ENCODE measurements at places on chromosomes 1 and 21.

GRCh38 chr1:201053155-201053860, 29.8 kb upstream of the KIF21B start:
- no peak for DNase-seq

DNA sequence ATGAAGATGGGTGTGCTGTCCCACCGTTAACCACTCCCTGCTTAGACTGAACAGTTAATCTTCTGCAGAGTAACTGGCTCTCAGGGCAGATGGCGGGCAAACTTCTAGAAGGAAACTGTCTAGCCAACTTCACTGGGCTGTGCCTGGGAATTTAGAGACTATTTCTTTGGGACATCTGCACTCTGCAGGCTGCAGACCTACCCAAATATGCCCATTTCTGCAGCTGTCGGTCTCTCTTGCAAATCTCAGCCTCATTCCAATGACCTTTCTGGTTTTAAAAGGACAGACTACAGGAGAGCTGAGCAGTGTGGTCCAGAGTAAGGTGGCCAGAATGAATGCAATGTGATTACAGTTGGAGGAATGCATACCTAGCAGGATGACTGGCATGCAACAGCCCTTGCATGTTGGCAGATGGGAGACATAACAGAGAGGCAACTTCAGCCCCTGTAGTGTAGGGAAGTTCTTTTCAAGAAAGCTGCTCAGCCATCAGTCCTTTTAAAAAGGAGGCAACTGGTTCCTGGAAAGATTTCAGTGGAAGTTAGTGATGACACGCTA, 26.3 kb upstream of the IL20 start:
- DNase-seq: no peak

DNA sequence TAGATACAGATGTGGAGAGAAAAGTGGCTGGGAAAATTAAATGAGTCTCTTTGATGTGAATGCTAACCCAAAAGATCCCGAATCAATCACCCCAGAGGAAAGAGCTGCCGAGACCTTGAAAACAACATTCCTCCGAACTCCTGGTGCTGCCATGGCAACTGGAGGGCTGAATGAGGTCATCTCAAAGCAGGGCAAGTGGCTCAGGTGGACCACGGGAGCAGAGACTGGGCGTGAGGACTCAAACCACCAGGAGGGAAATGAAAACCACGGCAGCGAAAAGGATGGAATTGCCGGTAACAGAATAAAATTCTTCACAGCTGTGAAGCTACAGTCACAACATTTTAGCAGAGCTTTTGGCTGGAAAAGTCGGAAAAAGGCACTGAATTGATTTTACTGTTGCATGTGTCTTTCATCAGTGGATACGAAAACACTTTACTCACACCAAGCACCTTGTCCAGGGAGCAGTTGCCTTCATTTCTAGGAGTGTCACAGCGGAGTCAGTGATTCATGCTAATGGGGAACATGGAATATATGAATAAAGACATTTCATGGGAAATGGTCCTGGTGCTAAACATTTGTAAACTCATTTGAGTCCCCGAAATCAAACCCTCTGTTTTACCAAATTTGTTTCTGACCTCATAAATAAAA, 23.2 kb upstream of the BECN2 start:
- DNase-seq: no peak

DNA sequence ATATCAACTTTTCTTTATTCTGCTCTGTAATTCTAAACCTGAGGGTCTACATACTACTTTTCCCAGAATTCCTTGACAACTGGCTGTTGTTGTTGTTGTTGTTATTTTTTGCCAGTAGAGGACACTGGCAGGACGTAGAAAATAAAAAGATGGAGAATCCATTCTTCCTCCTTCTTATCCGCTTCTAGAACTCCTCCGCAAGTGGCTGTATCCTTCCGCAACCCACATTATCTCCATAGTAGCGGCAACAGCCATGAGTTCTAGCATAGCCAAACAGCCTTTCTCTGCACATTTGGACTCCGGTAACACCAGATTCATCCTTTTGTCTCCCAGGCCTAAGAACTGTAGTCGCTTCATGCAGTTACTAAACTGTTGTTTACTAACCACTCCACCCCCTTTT, 91.1 kb upstream of the CACHD1 start:
- peak; percentile 3 for DNase-seq

Measured in LNCaP clone FGC (cell line).